ENCODE measurements at places on chromosomes 2 and 18.

- no peak for DNase-seq
Measured at GRCh38 chr18:63271881-63272299, 47.7 kb downstream of the BCL2 start.

DNA sequence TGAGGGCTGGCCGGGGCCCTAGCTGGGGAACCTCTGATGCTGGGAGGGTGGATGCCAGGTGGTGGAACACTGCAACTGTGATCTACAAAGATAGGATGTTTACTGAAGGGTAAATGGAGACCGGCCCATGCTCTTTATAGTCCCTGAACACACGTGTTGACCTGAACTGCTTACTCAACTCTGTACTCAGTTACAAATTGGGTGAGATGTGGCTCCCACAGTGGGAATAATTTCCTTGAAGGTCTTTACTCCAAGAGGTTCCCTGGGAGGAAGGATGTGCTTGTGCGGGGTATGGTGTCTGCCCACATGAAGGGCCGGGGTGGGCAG, 254.1 kb downstream of the PRKCE start:
- DNase-seq, result no peak

GRCh38 chr2:9909106-9909505, 42.4 kb upstream of the GRHL1 start:
- no peak for DNase-seq

DNA sequence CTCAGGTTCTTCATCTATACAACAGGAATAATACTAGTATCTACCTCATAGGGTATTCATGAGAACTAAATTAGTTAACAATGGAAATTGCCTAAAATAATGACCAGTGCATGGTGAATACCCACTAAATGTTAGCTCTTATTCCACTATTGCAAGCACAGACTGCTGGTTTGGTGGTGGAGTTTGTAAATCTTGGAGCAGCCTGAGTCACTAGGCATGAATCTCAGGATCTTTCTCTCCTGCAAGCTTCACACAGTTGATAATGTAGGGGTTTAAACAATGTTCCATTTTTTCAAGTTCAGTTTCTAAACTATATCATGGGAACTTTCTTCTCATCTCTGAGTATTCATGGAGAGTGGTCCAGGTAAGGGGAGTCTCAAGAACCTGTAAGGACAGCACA, 84.0 kb downstream of the OSR1 start:
- DNase-seq, result no peak

GRCh38 chr2:157447031-157447430, 3.1 kb upstream of the CYTIP start:
- no peak for DNase-seq

- no peak for DNase-seq
Measured at GRCh38 chr2:36565712-36566111, 32.3 kb downstream of the FEZ2 start.

DNA sequence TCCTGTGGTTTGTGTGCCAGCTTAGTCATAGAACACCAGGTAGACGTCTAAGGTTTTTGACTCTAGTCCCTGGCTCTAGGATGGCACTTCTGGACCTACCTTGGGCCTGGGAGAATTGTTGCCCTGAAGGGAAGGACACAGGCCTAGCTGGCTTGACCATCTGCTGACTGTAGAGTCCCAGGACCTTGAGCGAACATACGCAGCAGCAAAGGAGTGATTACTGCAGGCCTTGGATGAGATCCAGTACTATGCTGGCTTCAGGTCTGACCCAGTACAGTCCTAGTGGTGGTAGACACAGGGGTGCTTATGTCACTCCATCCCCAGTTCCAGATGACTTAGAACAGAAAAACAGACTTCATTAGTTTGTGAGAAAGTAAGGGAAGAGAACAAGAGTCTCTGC, 37.7 kb downstream of the ST8SIA3 start:
- DNase-seq, result no peak

- no peak for DNase-seq
Measured at GRCh38 chr18:36729197-36729596, 99.6 kb downstream of the TPGS2 start.

DNA sequence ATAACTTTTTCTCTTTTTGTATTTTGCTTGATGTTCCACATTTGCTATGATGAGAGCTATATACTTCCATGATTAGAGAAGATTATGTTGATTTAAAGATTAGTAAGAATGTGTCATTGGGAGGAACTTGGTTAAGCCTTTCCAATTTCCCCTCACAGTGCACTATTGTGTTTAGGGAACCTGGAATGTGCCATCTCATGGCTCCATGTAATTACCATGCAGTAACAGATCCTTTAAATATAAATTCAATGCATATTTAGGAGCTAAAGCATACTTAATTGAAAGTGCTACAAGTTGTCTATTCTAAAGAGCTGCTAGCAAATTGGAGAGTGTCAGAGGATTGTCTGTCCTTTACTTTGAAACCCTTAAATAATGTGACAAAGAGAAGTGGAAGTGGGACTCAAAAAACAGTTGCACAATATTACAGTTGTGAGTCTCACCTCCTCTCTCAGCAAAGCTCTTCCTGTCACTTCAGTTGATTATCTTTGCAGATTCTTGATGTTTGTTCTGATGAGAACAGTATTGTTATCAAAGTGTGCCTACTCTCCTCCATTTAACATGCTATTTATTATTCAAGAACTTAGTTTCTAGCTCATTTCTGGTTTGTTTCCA, 1162.7 kb upstream of the ZEB2 start:
- no peak for DNase-seq

DNA sequence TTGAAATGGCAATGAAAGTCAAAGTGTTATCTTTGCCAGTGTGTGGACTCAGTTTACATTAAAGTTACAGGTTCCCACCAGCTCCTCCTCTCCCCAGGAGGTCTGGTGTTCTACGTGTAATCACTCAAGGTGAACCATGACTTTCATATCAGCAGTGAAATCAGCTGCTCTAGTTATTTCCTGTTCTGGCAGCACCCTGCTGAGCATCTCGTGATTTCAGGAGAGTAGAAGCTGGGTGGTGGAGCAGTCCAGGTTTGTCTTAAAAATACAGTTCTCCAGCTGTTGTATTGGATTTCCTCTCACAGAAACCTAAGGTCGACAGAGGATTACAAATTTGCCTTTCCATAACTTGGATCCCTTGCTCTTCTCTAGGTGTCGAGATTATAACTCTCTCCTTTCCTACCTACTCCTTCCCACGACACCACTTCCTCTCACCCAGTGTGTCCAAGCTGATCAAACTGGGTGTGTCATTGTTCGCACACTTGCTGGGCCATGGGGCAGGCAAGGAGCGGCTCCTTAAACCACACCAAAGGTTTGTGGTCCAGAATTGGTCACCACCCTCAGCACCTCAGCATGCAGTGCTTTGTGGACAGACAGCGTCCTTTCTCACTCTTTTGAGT, 13.0 kb upstream of the ARHGAP25 start:
- DNase-seq, result no peak
